ENCODE measurements at places on chromosomes 6 and 20.

DNA sequence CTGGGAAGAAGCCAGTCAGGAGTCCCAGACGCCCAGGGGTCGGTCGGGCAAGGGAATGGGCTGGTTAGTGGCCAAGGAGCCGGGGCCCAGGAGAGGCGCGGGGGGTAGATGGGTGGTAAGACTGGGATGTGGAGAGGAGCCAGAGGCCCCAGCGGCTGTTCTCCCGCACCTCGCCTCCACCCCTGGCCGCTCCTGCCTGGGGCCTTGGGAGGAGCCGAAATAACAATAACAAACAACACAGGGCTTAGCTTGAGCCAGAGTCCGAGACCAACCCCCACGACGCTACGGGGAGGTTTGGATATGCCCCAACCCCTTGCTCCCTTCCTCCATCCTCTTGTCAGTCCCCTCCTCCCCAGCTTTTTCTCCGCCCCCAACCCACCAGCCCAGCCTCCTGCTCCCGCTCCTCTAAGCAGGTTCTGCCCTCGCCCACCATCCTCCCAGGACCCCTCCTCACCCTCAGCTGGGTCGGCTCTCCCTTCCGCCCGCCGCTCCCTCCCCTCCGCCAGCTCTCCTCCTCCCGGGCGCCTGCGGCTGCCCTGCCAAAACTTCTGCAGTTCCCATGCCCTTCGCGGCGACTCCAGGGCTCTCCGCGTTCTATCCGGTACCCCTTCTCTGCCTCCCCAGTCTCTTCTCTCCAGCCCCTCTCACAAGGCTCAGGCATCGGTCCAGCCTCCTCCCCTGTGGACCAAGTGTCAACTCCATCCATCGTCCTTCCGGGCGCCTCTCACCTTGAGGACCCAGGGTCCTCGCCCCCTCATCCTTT is 1.1 kb downstream of the RNF39 start:
- DNase-seq, result no peak

DNA sequence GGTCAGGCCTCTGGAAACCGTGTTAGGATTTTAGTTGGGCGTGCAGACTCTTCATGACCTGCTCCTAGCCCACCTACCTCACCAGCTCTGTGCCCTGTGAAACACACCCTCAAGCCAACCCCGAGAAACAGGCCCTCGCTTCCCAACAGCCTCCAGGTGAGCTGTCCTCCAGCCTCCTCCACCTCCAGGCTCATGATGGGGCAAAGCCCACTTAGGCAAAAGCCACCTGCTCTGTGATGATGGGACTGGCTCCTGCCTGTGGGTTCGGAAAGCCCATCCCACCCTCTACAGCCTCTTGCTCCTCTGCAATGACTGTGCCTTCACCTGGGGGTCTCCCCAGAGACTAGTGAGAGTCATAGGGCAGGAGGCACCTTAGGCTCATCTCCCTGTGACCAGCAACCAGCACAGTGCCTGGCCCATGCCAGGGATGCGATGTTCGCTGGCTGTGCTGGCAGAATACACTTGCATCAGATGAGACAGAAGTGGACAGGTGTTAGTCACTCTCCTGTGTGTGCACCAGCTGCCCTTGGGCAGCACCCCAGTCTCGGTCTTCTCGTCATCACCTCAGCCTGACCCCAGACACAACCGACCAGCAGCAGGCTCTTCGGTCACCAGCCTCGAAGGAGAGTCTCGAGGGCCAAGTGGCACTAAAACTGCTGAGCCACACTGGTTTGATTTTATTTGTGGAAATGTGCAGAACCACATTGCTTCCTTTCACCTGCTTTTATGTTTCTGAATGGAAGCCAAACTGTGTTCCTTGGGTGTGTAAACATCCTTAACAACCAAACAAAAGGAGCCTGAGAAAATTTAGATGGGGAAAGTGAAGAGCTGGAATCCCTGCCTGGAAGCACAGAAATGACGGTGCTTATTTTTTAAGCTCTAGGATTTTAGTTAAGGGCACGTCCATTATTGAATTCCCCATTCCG is 10.7 kb downstream of the PXDC1 start:
- no peak for DNase-seq

DNA sequence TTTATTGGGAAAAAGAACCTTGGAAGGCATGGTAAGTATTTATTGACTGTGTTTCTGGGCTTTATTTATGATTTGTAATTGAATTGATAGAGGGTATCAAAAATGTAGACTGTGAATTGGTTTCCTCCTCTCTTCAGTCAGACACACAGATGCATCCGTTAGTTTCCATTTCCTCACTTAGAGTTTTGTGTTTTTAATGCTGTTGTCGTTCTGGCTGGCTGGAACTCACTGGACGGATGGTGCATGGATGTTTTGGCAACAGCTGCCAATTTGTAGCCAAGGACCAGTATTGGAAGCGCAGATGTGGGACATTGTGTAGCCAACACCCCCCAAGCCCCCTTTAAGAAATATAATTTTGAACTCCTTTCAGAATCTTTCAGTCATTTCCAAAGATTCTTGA is 134.5 kb downstream of the JARID2 start:
- no peak for DNase-seq

- DNase-seq, result no peak
Measured at GRCh38 chr6:108116546-108117426, 42.2 kb upstream of the OSTM1 start.

GRCh38 chr6:105803442-105803841 is 282.7 kb upstream of the PRDM1 start:
- no peak for DNase-seq

- DNase-seq, result no peak
Measured at GRCh38 chr20:38165089-38165965, at the start of gene TGM2. TSS of gene TGM2 (minus strand) at chr20:38165270. CDS start at chr20:38165198, 72 bp downstream.

DNA sequence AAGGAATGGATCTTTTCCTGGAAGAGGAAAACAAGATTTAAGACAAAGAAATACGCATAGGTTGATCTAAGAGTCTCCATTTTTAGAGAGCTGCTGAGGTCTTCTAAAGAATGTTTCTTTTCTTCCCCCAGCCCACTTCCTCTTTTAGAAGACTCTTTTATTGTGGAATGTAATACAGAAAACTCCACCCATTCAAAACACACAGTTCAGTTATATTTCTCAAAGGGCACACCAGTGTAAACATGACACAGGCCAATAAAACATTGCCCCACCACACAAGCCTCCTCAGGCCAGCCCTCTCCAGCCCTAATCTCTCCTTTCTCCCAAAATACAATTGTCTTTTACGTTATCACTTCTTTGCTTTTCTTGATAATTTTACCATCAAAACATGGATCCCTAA is 42.8 kb downstream of the SLC35B3 start:
- DNase-seq, result no peak

- no peak for DNase-seq
Measured at GRCh38 chr6:170093658-170094596, 197.0 kb downstream of the DLL1 start.

GRCh38 chr6:170283212-170284081 is 7.4 kb downstream of the DLL1 start:
- no peak for DNase-seq

DNA sequence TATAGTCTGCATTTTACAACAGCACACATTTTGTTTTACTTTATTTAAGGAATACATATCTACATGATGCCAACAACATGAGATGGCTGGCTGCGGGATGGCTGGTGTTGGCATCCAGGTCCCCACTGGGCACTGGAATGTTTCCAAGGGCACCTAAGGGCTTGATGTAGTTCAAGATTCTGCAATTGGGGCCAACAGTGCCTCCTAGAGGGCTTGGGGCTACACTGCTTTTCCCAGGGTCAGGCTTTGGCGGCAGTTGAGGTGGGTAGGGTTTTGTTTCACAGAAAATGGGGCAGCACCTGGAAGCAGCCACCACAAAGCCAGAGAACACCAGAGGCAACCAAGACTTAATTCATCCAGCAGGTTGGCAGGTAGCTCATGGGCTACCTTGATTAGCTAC is 202.2 kb upstream of the PRND start:
- no peak for DNase-seq
